ENCODE measurements at places on chromosomes 11 and 22.

DNA sequence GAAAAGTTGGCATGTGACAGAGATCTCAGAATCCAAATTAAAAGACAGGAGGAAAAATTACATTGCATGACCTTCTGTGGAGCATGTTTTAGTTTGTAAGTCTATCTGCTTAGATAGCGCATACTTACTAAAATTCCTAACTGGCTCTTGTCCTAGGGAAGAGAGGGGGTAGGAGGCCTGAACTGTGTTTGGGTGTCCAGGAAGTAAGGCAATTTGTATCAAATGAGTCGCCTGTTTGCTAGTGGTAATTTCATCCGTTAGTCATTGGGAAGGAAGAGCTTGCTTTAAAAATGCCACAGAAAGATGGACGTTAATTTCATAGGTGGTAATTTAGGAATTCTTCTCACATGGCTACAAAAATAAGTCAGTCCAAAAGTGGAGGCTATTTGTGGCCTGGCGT, 18.5 kb downstream of the GRK3 start:
- DNase-seq, result no peak

DNA sequence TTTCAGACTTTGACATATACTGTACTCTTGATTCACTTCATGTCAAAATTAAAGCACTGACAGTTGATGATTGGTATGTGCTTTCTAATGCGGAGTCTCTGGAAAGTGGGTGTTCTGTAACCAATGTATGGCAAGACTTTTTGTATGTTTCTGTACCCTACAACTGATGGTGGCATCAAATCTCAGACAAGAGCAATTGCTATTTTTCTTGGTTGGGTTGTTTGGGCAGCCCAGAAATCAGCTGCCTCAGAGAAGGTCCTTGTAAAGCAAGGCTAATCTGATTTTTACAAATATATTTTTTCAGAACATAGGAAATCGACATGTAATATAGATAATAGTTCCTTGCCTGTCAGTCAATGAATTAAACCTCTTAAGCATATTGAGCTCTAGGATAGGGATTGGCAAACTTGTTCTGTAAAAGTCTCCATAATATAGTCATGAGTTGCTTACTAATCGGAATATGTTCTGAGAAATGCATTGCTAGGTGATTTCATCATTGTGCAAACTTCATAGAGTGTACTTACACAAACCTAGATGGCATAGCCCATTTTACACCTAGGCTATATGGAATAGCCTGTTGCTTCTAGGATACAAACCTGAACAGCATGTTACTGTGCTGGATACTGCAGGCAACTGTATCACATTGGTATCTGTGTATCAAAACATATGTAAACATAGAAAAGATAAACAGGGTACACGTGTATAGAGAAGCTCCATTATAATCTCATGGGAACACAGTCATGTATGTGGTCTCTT, 10.2 kb upstream of the OOSP4A start:
- DNase-seq, result no peak

GRCh38 chr11:32081129-32081641, 9.7 kb upstream of the RCN1 start:
- DNase-seq, result no peak

DNA sequence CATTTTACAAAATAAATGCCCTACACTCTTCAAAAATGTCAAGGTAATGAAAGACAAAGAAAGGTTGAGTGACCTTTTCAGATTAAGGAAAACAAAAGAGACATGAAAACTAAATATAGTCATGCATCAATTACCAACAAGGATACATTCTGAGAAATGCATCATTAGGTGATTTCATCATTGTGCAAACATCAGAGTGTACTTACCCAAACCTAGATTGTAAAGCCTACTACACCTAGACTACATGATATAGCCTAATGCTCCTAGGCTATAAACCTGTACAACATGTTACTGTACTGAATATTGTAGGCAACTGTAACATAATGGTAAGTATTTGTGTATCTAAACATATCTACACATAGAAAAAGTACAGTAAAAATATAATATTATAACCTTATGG, 26.7 kb downstream of the INTS4 start:
- DNase-seq, result no peak

GRCh38 chr22:37472418-37473006, 13.7 kb downstream of the MFNG start:
- DNase-seq, result peak; percentile 89

DNA sequence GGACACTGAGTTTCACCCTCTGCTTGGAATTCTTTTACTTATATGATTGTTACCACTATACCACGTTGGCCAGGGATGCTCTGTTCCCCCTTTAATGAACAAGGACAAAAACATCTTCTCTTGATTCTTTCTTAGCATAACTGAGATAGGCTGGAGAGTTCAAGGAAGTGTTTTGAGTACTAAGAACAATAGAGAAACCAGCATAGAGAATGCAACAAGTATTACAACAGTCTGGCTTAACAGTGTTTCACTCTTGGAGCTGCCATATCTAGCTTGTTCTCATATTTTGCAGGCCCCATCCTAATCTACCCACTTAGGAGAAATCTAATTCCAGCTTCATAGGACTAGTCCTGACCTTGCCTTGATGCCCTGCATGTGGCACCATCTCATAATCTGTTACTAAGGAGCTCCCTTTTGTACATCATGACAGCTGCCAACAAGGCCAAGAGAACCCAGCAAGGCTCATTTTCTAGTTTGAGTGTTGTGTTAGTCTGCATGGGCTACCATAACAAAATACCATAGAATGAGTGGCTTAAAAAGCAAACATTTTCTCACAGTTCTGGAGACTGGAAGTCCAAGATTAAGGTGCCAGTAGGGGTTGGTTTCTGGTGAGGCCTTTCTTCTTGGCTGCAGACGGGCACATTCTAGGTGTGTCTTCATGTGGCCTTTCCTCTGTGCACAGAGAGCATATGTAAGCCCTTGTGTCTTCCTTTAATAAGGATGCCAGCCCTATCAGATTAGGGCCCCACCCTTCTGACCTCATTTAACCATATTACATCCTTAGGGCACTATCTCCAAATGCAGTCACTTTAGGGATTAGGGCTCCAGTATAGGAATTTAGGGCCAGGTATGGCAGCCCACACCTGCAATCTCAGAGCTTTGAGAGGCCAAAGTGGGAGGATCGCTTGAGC, 37.8 kb downstream of the PACS1 start:
- DNase-seq, result no peak

DNA sequence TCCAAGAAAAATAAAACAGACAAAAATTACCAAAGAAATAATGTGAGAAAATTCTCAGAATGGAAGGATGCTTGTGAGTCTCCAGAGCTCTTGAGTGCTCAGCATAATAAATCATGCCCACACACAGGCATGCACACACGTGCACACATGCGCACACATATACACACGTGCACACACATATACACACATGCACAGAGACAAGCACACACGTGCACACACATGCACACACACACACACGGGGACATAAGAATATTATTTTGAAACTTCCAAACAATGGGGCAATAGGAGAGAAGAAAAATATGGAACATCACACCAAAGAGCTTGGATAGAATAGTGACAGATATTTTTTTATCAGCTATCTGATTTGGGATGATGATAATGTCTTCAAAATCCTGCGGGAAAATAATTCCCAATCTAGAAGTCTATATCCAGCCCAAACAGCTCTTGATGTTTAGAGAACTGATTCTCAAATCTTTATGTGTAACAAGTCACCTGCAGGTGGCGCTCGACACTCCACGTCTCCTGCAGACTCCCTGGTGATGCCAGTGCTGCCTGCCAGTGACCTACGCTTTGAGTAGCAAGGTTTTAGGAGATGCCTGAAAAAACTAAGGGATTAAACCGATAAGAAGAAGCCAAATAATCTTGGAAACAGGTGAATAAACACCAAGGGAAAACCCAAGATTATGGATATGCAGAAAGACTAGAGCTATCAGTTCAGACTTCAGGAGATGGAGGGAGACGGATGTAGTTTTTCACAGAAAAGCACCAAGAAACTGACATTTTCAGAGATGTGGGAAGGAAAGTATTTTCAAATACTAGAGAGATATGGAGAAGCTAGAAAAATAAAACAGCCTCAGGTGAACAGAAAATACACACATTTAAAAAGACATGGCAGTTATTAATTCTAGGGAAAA, 743.6 kb downstream of the ETS1 start:
- peak; percentile 24 for DNase-seq

DNA sequence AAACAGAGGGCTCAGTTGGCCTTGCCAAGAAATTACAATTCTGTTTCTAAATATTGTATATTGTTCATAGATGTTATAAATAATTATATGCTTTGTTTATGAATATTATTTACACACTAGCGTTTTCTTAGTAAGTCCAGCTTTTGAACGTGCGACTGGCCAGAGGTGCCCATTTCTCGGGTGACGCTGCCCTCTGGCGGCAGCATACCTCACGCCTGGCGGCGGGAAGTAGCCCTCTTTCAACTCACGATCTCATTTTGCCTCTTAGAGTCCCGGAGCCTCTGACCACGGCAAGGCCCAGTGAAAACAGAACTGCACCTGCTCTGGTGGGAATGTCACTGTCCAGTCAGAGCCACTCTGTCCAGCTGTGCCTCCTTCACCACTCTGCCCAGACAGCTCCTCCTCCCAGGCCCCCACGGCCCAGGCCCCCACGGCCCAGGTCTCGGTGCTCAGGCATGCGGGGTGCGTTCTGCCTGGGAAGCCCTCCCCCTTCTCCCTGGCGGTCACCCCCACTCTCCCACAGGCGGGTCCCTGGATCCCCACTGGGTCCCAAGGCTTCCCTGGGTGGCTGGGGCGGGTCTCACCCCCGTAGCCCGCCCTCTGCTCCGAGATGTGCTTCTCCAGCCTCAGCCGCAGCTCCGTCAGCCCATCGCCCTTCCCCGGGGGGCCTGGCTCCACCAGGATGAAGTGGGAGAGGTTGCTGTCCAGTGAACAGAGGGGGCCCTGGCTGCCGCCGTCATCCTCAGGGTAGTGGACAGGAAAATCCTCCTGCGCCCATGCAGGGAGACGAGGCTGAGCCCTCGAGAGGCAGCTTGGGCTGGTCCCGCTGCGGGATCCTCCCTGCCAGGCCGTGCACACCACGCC, 19.3 kb downstream of the TSSC4 start:
- DNase-seq, result peak; percentile 99

DNA sequence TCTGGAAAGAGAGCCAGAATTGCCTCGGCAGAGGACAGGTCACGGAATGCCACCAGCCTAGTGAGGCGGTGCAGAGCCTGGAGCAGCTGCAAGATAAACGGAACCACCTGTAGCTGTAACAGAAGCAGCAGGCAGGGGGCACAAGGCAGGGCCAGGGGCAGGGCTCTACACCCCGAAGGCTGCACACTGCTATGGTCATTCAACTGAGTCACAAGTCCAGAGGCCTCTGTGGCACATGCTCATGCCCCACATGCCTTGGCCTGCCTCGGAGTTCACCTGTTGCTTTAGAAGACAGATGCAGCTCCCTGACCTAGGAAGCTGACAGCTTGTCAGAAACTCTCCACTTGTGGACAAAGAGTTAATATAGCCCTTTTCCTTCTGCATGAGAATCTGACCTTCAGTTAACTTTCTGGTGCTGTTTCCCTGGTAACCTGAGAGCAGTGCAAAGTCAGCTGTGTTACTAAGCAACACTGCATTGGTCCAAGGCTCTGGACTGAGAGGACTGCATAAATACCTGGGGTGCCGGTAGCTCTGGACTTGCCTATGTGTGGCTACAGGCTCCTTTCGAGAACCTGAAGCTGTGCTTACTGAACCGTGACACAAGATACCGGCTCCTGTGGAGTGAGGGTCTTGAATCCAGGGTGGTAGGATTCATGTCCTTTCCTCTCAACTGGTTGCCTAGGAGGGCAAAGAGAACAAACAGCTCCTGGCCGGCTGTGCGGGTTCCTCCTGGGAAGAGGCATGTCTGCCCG, 10.5 kb downstream of the COMMD9 start:
- no peak for DNase-seq

- no peak for DNase-seq
Observed at GRCh38 chr11:77560605-77561004, 29.1 kb upstream of the AQP11 start.

GRCh38 chr11:45847911-45848316, 639 bp downstream of the CRY2 start:
- peak; percentile 42 for DNase-seq

DNA sequence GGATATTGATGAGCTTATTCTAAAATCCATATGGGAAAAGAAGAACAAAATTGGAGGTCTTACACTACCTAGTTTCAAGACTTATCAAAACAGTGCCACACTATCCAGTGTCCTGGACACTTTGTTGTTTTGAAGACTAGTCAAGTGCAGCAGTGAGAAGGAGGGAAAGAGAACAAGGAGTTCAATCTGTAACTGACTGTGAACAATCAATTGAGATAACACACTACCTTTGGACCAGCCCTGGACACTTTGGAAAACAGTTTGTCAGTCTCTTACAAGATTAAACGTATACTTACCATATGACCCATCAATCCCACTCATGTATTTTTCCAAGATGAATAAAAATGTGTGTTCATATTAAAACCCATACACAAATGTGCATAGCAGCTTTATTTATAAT, 10.0 kb upstream of the CSTF3 start:
- no peak for DNase-seq

DNA sequence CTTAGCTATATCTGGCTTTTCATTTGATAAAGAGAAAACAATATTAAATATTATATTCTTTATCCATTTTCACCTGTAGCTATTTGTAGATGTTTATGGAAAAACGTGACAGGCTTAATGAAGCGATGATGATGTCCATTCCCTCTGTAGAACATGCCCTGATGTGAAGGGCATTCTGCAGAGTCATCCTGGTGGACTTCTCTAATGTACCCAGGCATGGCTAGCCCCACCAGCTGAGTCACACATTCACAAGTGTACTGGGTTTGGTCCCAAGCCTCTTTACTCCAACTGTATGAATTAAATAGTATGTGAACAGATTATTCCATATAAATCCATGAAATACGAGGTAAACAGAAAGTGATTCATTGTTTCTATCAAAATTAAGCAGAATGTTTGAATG, 139.3 kb downstream of the CADM1 start:
- no peak for DNase-seq

DNA sequence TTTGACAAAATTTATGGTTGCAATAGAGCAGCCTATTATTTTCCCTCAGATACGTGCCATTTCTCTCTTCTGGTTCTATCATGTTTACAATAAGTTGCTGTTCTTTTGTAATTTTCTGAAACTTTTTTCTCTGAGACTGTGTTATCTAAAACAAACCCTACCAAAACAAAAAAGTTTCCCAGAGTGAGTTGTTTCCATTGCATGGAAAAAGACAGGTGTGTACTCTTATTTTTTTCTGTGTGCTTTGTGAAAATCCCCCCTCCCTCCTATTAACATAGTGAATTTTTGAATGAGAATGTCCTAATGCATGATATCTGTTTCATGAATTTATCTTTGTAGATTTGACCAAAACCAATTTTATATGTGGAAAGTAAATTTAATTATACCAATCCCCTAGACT, 137.6 kb downstream of the DDX10 start:
- DNase-seq, result no peak

DNA sequence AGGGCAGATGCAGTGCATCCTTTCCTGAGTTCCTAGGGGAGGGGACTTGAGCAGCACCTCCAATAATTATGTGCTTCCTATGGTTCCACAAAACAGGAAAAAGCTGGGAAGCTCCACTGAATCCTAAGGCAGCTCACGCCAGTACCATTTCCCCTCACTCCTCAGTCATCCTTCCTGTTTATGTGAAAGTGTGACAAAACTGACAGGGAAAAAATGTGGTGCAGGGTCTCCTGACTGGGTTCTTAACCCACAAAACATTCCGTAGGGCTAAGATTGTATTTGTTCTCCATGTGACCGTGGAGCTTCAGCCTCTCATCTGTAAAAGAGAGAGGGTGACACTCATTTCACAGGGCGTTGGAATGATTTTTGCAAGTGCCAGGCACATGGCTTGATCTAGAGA, 12.2 kb upstream of the LYVE1 start:
- DNase-seq, result no peak
